ENCODE measurements at places on chromosomes 1 and 21. TPM values are rescaled to one million over a fixed set of nuclear protein-coding genes. Genes with fewer than 3 reads are reported as not detected.

AMY1A gene
- not detected for total RNA-seq

GNG4 gene
- 4.2 TPM for total RNA-seq

SLC44A5 gene
- total RNA-seq: 0.05 TPM

PIGR gene
- not detected for total RNA-seq

SNRPE gene
- 160 TPM for total RNA-seq

KRTAP24-1 gene
- total RNA-seq: not detected

PTPRC gene
- not detected for total RNA-seq

AXDND1 gene
- total RNA-seq: 0.53 TPM

UBASH3A gene
- not detected for total RNA-seq

COL16A1 gene
- total RNA-seq: 365 TPM

KRTAP10-6 gene
- total RNA-seq: not detected

LMX1A gene
- total RNA-seq: not detected

KIAA0040 gene
- total RNA-seq: 4.0 TPM

SLC45A1 gene
- total RNA-seq: 2.5 TPM

PARS2 gene
- total RNA-seq: 2.6 TPM

KRTAP19-7 gene
- total RNA-seq: not detected

KIF26B gene
- 5.9 TPM for total RNA-seq

TNNI3K gene
- total RNA-seq: not detected

SPATA21 gene
- not detected for total RNA-seq

FTCD gene
- total RNA-seq: not detected

COL6A2 gene
- 310 TPM for total RNA-seq

TRIM58 gene
- not detected for total RNA-seq

AMPD1 gene
- not detected for total RNA-seq

CLCA2 gene
- total RNA-seq: not detected

GREM2 gene
- not detected for total RNA-seq

SGIP1 gene
- 0.41 TPM for total RNA-seq

BEST4 gene
- total RNA-seq: not detected

DNASE2B gene
- not detected for total RNA-seq

RPTN gene
- total RNA-seq: not detected

OR2T35 gene
- not detected for total RNA-seq

PLEKHG5 gene
- total RNA-seq: 1.6 TPM

C1orf167 gene
- not detected for total RNA-seq

MPL gene
- total RNA-seq: not detected

All from SJSA1 (cell line).